ENCODE measurements at places on chromosomes 7 and 10.

DNA sequence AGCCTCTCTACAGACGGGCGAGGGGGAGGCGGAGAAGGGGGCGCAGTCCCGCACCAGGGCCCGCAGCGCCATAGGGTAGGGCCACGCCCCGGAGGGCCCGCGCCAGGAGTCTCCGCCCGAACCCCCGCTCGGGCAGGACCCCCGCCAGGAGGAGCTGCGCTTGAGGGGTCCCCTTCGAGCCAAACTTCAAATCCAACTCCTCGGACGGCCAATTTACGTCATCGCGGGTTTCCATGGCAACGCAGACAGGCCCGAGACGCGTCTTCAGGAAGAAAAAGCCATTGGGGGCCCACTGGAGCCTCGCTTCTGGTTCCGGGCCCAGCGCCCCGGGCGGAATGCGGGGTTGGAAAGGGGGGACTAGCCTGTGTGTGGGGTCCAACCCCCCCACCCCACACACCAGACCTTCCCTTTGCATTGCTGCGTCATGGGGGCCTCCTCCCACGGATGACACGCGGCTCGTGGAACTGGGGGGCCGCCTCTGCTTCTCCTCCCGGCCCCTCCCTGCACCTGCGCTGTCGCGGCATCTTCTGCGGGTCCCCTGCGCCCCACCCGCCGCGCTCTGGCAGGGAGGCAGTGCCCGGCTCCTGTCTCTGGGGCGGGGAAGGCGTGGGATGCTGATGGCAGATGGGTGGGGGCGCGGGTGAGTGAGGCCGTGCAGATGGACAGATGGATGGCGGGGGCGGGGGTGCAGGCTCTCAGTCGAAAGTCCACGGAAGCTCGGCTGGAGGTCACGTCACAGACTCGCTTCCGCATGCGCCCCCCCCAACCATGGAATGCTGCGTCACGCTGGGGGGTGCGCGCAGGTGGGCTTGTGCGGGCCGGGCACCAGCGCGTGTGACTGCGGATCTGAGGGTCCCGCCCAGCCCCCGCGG, 1.2 kb downstream of the CALY start:
- peak; percentile 83 for DNase-seq

GRCh38 chr10:44333511-44333910, 51.4 kb downstream of the CXCL12 start:
- no peak for DNase-seq

- DNase-seq, result no peak
These were observed 11.7 kb upstream of the LFNG start for GRCh38 chr7:2507917-2508306.

- DNase-seq, result no peak
These were observed 25.2 kb downstream of the RELN start for GRCh38 chr7:103964269-103964668.

- DNase-seq, result peak; percentile 29
These were observed 45.6 kb upstream of the SGCE start for GRCh38 chr7:94701555-94701973.

DNA sequence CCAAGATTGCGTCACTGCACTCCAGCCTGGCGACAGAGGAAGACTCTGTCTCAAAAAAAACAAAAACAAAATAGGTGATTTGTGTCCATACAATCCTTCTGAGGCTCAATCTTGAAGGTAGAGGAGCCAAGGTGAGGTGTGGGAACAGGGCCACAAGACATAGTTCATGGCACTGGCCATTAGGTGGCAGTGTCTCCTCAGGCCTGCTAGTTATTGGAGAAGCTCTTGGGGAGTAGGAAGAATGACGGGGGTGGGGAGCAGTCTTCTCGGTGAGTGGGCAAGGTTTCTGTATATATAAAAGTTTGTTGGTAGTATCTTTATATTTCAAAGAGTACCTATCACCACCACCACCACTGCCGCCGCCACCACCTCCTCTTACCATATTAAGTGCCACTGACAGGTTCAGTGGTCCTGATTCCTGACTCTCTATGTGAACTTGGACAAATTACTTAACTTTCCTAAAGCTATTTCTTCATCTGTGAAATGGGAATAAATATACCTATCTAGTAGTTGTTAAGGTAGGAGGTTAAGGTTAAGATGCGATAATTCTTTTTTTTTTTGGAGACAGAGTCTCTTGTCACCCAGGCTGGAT, 24.0 kb downstream of the CCSER2 start:
- DNase-seq, result peak; percentile 57

DNA sequence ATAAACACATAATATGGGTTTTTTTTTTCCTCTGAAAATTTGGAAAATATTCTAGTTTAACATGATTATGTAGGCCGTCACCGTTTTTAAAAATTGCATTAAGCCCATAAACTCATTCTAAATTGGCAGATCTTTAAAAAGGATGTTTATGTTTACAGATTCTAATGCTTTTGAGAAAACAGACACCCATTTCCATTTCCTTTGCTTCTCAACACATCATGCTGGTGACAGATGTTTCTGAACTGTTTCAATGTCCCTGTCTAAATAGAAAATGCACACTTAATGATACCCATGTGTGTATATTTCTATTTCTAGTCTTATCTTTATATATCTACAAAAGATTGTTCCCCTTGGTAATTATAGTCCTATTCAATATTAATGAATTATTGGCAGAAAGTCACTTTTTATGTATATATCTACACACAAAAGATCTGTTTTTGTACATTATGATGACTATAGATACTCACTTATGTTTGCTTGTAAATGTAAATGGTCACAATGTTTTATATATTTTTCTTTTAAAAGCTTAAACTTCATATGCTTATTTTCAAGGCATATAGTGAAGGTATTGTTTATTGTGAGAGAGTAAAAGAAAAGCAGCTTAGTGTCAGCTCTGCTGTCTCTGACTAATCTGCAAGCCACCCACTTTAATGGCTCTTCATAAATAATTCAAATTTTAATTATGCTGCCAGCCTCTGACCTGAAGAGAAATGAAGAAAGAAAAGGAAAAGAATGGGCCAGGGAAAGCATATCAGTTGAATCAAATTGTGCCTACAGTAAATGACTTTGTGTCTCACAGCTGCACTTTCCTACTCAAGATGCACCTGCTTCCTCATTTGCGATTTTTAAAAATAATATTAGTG, 179.4 kb downstream of the CACNA2D1 start:
- DNase-seq, result no peak

DNA sequence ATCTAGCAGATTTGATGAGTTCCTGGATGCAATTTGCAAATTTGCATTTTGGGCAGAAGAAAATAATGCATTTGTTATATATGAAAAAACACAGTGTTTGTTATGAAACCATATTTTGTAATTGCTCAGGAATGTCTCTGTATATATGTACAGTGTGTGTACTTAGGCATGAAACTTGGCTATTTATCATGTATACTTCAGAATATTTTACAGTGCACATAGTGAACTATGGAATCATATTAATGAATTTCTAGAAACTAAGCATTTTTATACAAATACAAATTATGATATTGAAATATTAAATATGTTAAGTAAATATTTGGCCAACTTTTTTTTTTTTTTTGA, 107.5 kb downstream of the TWIST1 start:
- no peak for DNase-seq

- DNase-seq, result peak; percentile 35
These were observed 5.7 kb upstream of the CXCL12 start for GRCh38 chr10:44390585-44391072.

- no peak for DNase-seq
These were observed 339.4 kb upstream of the ZMIZ1 start for GRCh38 chr10:78729366-78729765.

- peak; percentile 84 for DNase-seq
These were observed 133.4 kb downstream of the MAD1L1 start for GRCh38 chr7:2099048-2099957.

DNA sequence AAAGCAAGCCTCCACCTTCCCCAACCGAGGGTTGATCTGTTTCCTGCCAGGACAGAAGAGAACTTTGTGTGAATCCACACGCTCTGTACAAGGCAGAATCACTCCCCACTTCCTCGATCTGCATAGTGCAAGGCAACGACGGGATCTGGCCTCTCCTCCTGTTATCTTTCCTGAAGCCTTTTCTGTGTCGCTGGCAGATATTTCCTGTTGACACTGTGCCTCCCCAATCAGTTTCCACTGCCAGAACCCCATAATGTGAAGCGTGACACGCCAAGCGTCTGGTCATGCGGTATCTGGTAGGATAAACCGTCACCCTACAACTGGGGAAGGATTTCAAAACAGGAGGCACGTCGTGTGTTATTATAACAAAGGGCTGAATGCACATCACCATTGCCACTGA, 57.2 kb downstream of the FAM171A1 start:
- no peak for DNase-seq

- DNase-seq, result peak; percentile 25
These were observed 68.8 kb upstream of the GSDME start for GRCh38 chr7:24825931-24826661.

DNA sequence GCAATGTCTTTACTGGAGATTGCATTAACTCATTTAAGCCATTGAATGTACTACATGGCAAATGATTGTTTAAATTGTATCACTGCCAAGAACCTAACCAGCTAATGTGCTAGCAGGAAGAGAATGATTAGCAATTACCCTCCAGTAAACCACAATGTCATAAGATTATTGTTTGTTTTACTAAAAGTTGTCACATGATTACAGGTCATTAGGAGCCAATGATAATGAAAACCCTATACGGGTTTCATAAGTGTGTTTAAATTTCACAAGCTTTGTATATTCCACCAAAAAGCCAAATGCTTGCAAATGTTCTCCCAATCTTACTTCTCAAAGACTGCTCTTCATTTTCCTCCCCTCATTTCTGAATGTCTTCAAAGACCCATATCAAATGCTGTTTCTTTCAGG, 76.5 kb upstream of the PPP1R3C start:
- DNase-seq, result no peak

GRCh38 chr7:2203766-2204300, 28.9 kb downstream of the MAD1L1 start:
- no peak for DNase-seq

DNA sequence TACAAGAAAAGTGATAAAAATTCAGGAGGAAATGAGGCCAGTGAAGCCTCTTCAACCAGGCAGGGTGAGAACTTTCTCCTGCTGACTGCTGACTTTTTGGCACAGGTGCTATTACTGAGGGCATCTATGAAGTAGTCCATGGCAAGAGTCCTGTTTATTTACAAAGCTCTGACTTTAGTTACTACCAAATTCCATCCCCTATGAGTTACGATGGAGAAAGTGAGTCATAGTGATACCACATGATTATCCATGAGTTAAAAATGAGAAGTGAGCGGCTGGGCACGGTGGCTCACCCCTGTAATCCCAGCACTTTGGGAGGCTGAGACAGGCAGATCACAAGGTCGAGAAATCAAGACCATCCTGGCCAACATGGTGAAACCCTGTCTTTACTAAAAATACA, 19.9 kb downstream of the CCDC3 start:
- DNase-seq, result peak; percentile 17

- no peak for DNase-seq
These were observed 36.6 kb downstream of the INSYN2A start for GRCh38 chr10:127159648-127160245.

- DNase-seq, result peak; percentile 59
These were observed 160.9 kb downstream of the REEP3 start for GRCh38 chr10:63681993-63682697.

DNA sequence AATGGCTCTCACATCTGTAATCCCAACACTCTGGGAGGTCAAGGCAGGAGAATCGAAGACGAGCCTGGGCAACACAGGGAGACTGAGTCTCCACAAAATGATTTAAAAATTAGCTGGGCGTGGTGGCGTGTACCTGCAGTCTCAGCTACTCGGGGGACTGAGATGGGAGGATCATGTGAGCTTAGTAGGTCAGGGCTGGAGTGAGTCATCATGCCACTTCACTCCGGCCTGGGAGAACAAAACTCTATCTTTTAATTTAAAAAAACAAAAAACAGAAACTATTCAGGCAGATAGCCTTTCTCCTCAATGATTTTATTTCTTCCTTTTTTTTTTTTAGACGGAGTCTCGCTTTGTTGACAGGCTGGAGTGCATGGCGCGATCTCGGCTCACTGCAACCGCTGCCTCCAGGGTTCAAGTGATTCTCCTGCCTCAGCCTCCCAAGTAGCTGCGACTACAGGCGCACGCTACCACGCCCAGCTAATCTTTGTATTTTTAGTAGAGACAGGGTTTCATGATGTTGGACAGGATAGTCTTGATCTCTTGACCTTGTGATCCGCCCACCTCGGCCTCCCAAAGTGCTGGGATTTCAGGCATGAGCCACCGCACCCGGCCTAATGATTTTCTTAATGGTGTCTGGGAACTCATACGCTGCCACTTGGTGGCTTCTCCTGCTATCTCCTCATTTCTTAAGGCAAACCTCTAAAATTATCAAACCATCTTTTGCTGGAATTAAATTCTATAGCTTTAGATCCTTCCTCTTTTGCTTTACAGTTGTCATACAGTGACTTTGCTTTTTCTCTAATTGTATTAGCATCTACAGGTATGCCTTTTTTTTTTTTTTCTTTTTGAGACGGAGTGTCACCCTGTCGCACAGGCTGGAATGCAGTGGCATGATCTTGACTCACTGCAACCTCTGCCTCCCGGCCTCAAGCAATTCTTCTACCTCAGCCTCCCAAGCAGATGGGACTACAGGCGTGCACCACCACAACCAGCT, 22.9 kb downstream of the SRPK2 start:
- no peak for DNase-seq

DNA sequence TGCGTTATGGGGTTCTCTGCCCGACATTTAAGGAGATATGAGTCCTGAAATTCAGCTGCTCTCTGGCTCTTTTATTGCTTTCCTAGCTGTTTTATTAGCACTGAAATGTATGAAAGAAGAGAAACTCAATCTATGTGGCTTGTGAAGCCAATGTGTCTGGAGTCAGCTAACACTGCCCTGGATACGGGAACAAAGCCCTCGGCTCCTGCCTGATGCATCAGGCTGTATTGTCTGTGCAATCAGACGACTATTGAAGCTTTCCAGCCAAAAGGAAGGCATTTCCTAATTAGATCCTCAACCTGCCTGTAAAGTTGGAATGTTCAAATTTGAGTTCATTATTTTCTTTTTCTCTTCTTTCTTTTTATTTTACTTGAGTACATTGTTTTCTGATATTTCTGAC, 22.0 kb upstream of the TM9SF3 start:
- no peak for DNase-seq

- DNase-seq, result no peak
These were observed 8.7 kb upstream of the ACTA2 start for GRCh38 chr10:88961266-88961665.

DNA sequence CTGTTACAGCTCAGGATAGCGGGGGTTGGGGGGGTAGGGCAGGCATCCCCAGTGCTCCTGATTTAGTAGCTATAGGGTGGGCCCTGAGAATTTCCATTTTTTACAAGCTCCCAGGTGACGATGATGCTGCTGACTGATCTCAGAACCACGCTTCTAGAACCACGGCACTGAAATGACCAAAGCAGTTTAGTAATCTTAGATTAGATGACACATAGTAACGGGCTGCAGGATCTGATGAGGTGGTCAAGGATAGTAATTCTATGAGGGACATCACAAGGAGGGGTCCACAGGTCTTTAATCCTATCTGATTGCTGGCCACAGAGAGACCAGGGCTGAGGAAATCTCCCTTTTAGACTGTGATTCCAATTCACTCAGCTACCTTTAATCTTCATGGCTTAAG, 167.2 kb downstream of the JAZF1 start:
- DNase-seq, result no peak

GRCh38 chr10:118979661-118980060, 49.9 kb upstream of the NANOS1 start:
- no peak for DNase-seq

- DNase-seq, result no peak
These were observed 896.1 kb downstream of the CCSER2 start for GRCh38 chr10:85224366-85224940.

- no peak for DNase-seq
These were observed 62.7 kb upstream of the DDC start for GRCh38 chr7:50627824-50628361.
